Muscle of leg (tissue), 16 donors: ENCODE measurements at places on chromosomes 5 and 9.

DNA sequence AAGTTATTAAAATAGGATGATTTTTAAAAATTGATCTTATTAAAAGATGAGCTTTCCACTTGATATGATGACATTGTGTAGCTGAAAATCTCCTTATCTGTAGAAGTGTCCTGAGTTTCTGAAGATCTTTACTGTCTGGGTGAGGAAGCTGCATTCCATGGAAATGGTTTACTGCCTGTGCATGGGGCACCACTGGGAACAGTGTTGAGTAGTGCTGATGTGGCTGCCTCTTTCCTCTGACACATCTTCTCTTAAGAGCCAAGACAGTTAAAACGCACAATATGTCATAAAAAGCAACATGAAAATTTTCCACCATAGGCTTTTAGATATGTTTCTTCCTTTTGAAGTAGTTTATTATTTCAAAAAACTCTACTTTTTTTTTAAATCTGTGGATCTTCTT is 24.6 kb downstream of the SECISBP2 start:
- DNase-seq, result no peak

- DNase-seq, result no peak
Observed at GRCh38 chr9:124809211-124809610, 32.3 kb downstream of the OLFML2A start.

- no peak for DNase-seq
Observed at GRCh38 chr9:92737611-92738299, 26.9 kb downstream of the BICD2 start.

- DNase-seq, result no peak
Observed at GRCh38 chr9:4371108-4371507, 71.2 kb upstream of the GLIS3 start.

DNA sequence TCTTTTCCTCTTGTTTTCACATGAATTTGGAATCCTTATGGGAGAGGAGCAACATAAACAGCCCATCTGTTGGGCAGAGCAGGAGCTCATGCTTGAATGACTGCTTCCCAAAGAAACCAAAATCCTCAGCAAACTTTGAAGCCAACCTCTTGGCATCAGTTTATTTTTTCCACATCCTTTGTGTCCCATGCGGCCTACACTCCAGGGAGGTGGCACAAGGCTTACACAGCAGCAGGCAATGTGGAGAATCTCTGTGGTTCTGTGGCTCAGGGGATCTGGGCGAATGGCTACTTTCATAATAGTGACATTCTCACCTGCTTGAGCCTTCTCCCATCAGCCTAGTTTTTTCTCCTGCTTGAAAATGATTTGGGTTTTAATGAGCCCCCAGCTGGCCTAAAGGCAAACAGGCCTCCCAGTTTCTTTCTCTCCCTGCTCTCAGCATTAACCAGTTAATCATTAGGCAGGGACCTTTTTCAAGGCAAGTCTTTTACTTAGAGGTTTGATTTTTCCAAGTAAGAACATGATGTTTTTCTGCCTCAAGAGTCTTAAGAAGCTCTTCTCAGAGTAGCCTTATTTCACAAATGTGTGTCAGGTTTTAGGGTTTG is 370.3 kb downstream of the ARHGEF28 start:
- DNase-seq, result no peak

- no peak for DNase-seq
Observed at GRCh38 chr9:132366481-132366880, 11.7 kb upstream of the SETX start.

GRCh38 chr5:152632360-152632759 is 227.3 kb upstream of the NMUR2 start:
- DNase-seq, result no peak

- DNase-seq, result no peak
Observed at GRCh38 chr5:62587737-62588136, 9.1 kb downstream of the LRRC70 start.

- DNase-seq, result no peak
Observed at GRCh38 chr5:123601610-123602009, 89.6 kb downstream of the CSNK1G3 start.
